ENCODE measurements at places on chromosomes 6 and 20.

- DNase-seq: no peak
Measured at GRCh38 chr20:55200317-55200716, 724.9 kb downstream of the DOK5 start.

DNA sequence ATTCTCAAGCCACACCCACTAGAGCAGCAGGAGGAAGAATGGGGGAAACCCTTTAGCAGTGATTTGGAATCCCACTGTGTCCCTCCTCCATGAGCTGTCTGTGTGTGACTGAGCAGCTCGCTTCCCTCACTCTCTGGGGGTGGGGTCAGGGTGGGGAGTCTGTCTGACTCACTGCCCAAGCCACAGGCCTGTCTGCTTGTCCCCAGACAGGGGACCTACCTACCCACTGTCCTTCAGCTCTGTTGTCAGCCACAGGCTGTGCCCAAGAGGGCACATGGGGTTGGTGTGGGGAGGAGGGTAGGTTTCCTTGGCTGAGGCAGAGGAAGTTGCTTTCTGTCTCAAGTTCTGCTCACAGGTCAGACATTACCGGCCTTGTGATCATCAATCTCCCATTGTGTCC lies 127.0 kb downstream of the MAFB start:
- no peak for DNase-seq

DNA sequence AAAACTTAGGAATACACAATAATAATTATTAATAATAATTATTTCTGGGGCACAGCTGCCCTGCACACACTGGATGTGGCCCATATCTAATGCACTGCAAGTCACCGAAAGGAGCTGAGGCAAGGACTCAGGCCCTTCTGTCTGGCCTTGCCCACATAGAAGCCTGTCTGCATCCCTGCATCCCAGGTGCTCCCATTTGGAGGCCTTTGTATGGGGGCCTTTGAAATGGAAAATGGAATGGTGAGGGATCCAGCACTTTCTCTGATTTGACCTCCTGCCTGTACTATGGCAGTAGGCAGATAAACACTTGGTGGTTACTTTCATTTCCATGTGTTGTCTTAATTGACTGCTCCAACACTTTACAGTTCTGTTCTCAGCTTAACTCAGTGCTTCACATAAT lies 75.7 kb upstream of the PTCHD4 start:
- no peak for DNase-seq

GRCh38 chr20:35901678-35902544 lies 52.4 kb downstream of the SCAND1 start:
- DNase-seq: no peak

DNA sequence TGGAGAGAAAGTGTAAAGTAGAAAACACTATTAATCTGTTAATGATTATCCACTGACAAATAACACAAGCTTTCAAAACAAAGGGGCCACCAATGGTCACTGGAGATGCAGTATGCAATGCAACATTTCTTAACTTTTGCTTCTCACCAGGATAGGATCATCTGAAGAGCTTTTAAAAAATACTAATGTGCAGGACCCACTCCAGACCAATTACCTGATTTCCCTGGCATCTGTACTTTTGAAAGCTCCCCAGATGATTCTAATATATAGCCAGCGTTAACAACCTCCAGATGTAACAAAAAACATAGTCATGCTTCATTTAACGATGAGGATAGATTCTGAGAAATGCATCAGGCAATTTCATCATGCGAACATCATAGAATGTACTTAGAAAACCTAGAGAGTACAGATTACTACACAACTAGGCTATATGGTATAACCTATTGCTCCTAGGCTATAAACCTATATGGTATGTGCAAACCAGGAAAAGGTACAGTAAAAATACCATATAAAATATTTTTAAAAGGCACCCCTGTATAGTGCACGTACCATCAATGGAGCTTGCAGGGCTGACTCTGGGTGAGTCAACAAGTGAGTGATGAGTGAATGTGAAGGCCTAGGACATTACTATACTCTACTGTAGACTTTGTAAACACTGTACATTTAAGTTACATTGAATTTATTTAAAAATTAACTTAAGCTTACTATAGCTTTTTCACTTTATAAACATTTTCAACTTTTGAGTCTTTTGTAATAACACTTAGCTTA lies 69.2 kb downstream of the ATG5 start:
- DNase-seq: no peak

GRCh38 chr20:44324343-44324742 lies 12.5 kb upstream of the R3HDML start:
- no peak for DNase-seq

- no peak for DNase-seq
Measured at GRCh38 chr6:147088861-147089260, 115.4 kb upstream of the STXBP5 start.

GRCh38 chr20:49868538-49868937 lies 46.8 kb downstream of the SPATA2 start:
- no peak for DNase-seq

Measured in activated CD8-positive, alpha-beta memory T cell treated with anti-CD3 and anti-CD28 coated beads for 1 hour (primary cell).